CD8-positive, alpha-beta memory T cell (primary cell): ENCODE measurements at places on chromosomes 12 and 14. TPM values are rescaled to one million over a fixed set of nuclear protein-coding genes. Genes with fewer than 3 reads are reported as not detected.

The HHIPL1 gene
- total RNA-seq, result 0.04 TPM

The DTX3 gene
- total RNA-seq, result 18.3 TPM

The OR6C2 gene
- not detected for total RNA-seq

The TAS2R7 gene
- total RNA-seq, result not detected

The PAH gene
- not detected for total RNA-seq

The CLEC12A gene
- total RNA-seq, result not detected

The BICDL1 gene
- total RNA-seq, result 106 TPM

The MIP gene
- total RNA-seq, result not detected

- no peak for DNase-seq
These were observed 49.2 kb downstream of the DUSP16 start for GRCh38 chr12:12513416-12514006.

DNA sequence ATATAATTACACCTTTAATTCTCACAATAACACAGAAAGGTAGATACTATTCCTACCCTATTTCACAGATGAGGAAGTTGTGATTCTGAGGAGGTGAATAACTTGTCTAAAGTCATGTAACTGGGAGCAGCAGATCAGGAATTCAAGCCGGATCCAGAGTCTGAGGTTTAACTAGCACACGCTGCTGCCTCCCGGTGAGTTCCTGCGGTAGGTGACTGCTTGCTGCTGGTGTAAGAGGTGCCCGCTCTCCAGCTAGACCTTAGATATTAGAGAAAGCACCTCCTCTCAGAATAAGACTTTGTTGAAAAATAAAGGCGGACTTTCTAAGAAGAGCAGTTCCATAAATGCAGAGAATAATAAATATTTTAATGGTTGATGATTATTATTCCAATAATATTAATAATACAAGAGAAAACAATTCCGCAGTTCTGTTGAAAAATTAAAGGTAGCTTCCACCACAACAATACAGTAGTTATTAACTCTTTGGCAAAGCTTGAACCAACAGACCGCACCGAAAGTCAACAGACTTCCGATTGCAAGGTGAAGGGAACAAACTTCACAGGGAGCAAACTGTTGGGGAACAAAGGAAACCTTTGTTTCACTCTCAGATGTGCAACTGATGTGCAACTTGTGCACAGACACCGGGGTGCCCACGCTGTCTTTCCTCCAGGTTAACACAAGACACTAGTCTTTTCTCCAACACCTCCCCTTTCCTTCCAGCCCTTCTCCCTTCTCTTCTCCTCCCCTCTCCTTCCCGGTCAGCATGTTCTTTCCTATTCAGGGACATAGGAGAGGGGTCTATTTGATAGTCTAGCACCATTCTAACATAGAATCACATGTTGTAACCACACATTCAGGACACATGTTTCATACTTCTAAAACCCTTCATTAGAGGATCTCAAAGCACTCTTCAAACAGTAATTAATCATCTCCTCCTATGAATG lies 73.2 kb upstream of the EGLN3 start:
- no peak for DNase-seq

DNA sequence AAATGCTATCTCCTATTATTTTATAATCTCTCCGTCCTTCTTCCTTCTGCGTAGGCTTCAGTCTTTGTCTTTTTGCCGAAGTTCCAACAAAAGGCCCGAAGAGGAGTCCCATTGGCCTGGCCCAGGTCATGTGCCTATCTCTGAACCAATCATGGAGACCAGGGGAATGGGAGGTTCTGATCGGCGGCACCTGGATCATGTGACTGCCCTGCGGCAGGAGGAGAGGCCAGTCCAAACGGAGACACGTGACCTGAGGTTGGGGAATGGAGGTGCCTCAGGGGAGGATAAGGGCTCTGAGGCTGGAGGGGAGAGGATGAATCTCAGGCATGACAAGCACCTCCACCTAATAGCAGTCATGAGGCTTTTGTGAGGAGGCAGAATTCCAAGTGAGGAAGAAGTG lies 86.0 kb downstream of the AACS start:
- DNase-seq, result no peak

- no peak for DNase-seq
These were observed 69.7 kb downstream of the CIT start for GRCh38 chr12:119807380-119807779.

GRCh38 chr12:22935501-22935900 lies 310.5 kb downstream of the ETNK1 start:
- no peak for DNase-seq

DNA sequence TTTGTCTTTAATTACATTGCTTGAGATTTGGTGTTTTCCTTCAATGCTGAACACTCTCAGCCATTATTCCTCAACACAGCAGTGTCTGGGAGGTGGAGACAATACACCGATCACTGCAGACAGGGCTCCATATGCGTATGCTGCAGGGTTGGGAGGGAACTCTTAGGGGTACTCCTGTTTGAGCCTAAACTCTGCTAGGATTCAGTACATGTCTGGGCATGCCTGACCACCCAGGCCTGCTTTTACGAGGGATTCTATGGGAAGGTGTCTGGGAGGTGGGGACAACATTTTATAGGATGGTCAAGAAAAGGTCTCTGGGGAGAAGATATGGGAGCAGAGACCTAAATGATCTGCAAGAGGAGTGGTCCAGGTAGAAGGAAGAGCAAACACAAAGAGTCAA lies 34.3 kb downstream of the DHRS2 start:
- DNase-seq, result no peak

GRCh38 chr14:100042286-100042685 lies 22.9 kb upstream of the EVL start:
- DNase-seq, result no peak

GRCh38 chr12:93704122-93704521 lies 26.9 kb downstream of the CRADD start:
- DNase-seq, result no peak

- DNase-seq, result no peak
These were observed 10.1 kb downstream of the SETD1B start for GRCh38 chr12:121813951-121814350.

GRCh38 chr12:94592080-94592479 lies 58.3 kb downstream of the TMCC3 start:
- no peak for DNase-seq

DNA sequence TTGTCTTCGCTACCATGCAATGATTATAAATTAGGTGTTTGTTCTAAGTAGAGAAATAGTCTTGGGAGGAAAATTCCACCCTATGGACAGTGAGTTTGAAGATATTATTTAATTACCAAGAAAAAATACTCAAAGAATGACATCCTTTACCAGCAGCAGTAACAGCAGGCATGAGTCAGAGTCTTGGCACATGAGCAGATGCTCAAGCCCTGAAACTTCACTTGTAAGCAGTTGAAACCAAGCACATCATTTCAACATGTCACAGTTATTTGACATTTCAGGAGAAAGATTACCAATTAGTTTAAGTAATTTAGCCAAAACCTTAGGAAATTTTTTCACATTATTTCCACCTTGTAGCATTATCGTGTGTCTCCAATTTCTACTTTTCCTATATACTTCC lies 99.2 kb downstream of the C12orf50 start:
- no peak for DNase-seq

- DNase-seq, result no peak
These were observed 18.8 kb upstream of the PIK3C2G start for GRCh38 chr12:18242380-18243089.

- no peak for DNase-seq
These were observed 56.0 kb downstream of the MSRB3 start for GRCh38 chr12:65334521-65334920.

DNA sequence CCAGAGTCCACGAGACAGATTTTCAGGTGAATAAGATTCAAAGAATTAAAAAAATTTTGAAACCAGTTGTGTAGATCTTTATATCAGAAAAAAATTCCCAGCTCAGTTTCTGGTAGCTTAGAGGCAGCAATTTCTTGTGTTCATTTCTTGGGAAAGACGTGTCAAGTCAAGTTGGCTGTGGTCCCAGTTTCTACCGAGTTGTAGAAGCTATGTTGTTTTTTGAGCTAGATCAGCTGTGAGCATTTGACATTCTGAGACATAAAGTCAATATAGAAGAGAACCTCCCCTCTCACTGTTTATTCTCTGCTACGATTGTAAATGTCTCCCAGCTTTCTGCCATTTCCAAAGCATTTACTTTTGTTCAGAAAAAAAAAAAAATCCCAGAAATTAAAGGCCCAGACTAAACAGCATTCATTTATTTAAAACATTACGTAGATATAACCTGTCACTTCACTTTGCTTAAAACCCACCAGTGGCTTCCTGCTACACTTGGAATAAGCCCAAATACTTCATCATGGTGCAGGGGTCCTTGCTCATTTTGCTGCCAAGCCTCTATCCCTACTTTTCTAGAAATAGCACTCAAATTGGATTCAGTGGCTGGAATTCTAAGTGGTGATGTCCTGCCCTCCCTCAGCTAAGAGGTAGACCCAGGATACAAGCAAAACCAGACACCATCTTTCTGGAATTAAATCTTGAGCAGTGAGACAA lies 20.6 kb upstream of the PYGL start:
- no peak for DNase-seq

DNA sequence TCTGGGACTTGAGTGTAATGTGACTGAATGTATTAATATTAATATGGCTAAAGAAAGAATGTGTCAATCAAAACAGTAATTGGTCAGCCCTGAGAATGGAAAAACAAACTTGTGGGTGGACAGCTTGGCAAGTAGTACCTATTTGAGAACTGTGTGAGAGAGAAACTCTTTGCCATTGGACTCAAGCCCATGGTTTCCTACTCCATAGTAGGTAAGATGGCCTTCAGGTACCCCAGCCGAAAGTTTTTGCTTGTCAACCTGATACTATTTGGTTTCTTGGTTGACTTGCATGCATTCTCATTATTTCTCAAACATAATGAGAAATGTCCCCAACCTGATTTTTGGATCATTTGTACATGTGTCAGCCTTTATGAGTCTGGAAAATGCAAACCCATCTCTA lies 391.1 kb downstream of the MDGA2 start:
- no peak for DNase-seq

DNA sequence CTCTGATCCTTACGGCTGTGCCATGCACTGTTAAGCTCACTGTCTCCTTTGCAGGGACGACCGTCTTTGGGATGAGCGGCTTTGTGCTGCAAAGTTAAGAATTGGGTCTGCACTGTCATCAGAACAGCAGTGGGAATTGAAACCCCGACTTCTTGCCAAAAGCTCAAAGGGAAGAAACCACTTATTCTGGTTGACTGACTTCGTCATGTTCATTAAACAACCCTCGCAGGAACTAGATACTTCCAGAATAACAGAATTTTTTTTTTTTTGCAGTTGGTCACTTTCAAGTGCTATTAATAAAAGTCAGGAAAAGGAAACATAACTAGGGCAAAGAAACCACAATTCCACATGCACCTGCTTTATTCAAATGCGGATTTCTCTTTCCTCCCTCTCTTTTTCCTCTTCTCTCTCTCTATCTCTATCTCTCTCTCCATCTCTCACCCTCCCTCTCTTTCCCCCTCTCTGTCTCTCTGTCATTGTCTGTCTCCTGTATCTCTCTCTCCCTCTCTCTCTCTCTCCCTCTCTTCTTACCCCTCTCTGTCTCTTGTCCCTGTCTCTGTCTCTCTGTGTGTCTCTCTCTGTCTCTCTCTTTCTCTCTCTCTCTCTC lies 12.3 kb upstream of the GLT1D1 start:
- no peak for DNase-seq

- no peak for DNase-seq
These were observed 79.5 kb downstream of the ARMH4 start for GRCh38 chr14:58072288-58073071.

DNA sequence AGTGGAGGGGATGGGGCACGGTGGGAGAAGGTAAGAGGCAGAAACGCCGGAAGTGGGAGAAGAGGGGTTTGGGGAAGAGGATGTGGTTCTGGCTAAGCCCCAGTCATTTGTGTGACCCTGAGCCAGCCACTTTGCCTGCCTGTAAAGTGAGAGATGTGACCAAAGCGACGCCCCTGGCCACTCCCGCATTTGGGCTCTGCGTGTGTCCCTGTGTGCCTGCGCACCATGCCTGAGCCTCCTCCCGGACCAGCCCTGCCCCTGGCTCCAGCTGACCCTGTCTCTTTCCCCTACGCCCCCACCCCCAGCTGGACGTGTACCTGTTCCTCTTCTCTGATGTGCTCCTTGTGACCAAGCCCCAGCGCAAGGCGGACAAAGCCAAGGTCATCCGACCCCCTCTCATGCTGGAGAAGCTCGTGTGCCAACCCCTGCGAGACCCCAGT lies 8.0 kb downstream of the PLEKHG6 start:
- DNase-seq, result no peak

DNA sequence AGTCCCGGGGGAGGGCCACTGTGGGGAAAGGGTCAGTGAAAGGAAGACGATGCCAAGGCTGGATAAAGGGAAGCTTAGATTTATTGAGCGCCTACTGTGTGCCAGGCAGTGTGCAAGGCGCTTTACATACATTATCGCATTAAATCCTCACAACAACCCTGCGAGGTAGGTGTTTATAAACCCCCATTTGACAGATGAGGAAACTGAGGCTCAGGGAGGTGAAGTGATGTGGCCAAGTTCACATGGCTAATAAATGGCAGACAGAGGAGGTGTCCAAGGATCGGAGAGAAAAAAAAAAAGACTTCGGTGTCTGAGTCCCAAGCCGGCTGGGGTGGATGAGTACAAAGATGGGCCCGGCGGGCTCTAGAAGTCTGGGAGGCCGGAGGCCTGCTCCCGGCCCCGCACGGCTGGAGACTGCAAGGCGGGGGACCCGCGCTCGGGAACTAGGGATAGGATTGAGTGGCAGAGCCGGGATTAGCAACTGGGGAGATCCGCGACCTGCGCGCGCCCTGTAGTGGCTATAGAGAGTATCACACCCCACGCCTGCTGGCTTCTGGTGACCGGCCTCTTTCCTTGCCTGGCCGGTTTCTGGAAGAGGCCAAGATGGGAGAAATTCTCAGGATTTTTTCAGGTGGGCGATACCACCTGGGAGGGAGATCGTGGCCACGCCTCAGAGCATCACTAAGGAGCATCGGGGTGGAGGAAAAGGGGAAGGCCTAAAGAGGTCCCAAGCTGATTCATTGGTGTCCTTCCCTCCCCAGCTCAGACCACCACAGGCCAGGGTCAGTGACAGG lies 3.9 kb downstream of the DDN start:
- no peak for DNase-seq

DNA sequence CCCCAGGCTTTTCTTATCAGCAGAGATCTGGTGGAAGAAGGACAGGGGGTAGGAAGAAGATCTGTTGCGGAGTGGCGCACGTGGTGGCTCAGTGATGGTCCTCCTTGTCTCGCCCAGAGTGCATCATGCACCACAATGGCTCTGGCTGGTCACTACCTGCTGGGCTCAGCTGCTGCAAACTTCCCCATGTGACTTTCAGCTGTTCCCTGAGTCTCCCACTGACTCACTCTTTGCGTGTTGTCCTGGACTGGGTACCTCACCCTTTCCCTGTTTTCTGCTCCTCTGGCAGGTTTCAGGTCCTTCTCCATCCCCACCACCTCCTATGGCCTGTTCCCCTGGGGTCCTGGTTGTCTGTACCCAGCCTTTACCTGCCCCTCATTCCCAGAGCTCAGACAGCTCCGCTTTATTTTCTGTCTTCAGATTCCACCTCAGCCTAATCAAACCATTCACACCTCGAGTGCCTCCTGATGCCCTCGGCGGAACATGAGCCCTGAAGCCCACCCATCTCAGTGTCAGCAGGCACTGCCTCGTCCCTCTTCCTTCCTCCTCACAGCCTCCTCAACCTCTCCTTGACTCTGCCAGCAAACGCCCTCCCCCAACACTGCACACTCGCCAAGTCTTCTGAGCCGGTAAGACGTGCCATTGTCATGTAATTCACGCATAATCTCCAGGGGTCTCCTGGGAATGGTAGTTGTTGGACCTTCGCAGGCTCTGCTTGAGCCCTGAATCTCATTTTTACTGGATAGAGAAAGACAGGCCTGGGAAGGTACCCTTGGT lies 1.8 kb downstream of the C1R start:
- no peak for DNase-seq
